ENCODE measurements at places on chromosomes 13 and 19.

GRCh38 chr13:65834897-65835296 lies 1395.2 kb downstream of the PCDH9 start:
- no peak for DNase-seq

GRCh38 chr13:50829896-50830295 lies 13.6 kb downstream of the DLEU7 start:
- DNase-seq = no peak

DNA sequence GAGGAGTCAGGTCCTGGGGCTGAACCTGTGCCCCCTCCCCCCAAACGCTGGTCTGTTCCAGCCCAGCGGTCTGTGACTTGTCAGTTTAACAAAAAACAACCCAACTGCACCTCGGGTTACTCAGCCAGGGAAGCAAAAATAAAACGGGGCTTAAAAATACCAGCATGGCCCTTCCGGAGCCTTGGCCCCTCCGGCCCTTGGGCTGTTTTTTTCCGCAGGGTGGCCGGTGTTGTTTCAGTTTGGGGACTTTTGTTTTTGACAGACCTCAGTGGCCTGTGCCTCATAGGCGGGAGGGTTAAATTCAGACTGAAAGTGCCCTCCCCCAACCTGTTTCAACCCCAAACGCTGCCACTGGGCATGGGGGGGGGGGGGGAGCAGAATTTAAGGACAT lies 4.0 kb downstream of the TCF3 start:
- no peak for DNase-seq

GRCh38 chr19:36265064-36265463 lies 50.2 kb downstream of the ZNF146 start:
- DNase-seq = no peak

DNA sequence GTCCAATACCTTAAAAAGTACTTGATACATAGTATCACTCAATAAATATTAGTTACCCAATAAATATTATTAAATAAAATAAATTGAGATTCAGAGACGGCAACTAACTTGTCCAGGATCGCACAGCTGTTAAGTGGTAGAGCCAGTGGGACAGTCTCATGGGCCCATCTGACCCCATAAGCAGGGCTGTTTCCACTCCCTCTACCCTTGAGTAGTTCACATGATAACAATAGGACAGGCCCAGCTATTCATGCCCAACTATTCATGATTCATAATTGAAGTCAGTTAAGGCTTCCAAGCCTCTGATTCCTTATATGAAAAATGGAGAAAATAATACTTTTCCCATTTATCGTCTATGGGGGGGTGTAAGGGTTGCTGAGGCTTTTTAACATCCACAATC lies 78.2 kb downstream of the C13orf42 start:
- DNase-seq = no peak

DNA sequence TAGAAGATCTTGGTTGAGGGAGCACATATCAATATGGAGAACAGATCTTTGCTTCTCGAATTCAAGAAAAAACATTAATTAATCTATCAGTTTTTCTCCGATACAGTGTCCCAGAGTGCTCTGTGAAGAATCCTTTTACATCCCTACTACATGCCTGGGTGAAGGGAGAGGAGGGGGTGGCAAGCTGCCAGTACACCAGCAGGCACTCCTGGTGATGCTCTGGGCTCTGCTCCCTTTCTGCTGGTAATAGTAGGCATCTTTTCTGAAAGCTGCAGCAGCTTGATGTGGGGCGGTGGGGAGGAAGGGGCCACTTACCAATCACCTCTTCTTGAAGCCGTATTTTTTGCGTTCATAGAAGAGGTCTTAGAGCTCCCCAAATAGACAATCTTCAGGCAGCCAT lies 30.7 kb downstream of the PBX4 start:
- DNase-seq = no peak

DNA sequence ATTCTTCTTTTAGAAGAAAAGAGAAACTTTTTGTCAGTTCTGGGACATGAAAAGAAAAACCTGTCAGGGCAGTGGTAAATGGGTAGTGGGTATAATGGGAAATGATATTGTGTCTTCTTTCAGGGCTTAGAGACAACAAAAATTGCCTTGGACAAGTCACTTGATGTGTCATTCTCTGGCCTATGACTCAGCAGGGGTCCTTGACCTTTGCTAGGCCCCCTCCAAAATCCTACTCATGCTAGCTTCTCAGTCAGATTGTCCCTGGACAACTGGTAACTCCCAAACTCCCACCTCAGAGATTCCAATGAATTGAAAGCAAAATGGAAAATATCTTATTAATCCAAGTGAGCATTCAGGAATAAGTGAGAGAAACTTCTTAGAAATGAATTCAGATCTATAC lies 258.8 kb upstream of the SPRY2 start:
- DNase-seq = no peak

DNA sequence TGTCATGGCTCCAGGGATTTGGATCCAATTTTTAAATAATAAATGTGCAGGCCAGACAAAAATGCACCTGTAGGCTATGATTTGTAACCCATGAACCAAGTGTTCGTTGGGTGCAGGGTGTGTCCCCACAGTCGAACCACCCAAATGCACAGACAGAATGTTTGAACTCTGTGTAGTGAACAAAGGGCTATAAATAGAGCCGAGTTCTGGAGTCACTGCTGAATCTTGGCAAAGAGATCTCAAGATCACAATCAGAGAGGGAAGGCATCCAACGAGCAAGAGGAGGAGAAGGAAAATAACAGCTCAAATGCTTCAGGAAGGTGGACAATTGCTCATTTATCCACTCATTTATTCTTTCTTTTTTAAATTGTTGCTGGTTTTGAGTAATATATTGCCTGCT lies 547.9 kb downstream of the FGF9 start:
- no peak for DNase-seq

- DNase-seq = no peak
Observed at GRCh38 chr19:3893509-3894179, 13.2 kb downstream of the ATCAY start.

- no peak for DNase-seq
Observed at GRCh38 chr19:48817585-48818124, 6.8 kb upstream of the BCAT2 start.

- no peak for DNase-seq
Observed at GRCh38 chr13:112808377-112809140, 118.7 kb downstream of the ATP11A start.

DNA sequence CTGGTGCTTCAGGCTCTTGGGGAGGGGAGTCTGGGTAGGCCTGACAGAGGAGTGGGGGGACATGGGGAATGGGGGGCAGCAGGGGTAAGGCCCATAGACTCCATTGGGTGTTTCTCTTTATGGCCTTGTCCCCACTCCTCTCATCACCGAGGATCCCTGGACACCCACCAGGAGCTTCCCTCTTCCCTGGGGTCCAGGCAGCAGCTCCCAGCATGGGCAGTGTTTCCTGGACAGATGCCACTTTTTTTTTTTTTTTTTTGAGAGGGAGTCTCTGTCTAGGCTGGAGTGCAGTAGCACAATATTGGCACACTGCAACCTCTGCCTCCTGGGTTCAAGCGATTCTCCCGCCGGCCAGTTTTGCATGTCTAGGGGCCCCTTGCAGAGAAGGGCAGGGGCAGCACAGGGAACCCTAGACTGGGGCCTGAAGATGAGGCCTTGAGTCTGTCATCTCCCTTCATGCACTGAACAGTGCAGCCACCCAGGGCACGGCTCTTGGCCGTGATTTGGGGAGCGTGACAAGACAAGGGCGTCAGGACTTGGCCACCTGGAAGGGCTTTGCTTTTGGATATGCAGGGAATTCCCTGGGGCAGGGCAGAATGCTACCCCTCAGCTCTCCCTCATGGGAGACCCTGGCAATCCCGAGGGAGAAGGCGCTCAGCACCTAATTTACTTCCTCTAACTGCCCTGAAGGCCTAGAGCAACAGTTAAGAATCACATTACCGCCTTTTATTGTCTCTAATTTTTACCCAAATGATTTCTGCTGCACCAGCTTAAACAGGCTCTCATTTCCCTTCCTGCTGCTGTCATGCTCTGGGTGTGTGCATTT lies 213.9 kb upstream of the ZNF536 start:
- DNase-seq = no peak

- DNase-seq = no peak
Observed at GRCh38 chr13:92823059-92823458, 403.5 kb upstream of the GPC6 start.

DNA sequence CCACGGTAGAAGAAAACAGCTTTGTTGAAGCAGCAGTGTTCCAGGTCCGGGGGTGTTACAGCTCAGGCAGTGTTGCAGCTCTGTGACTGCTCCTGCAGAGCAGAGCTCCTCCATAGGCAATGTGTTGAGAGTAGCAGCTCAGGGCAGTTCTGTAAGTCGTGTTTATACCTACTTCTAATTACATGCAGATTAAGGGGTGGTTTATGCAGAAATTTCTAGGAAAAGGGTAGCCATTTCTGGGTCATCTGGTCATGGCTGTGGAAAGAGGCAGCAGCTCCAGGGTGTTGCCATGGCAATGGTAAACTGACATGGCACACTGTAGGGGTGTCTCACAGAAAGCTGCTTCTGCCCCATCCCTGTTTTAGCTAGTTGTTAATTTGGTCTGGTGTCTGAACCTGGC lies 316.4 kb downstream of the GPC5 start:
- no peak for DNase-seq

GRCh38 chr13:73715114-73715910 lies 418.9 kb downstream of the KLF12 start:
- DNase-seq = no peak

DNA sequence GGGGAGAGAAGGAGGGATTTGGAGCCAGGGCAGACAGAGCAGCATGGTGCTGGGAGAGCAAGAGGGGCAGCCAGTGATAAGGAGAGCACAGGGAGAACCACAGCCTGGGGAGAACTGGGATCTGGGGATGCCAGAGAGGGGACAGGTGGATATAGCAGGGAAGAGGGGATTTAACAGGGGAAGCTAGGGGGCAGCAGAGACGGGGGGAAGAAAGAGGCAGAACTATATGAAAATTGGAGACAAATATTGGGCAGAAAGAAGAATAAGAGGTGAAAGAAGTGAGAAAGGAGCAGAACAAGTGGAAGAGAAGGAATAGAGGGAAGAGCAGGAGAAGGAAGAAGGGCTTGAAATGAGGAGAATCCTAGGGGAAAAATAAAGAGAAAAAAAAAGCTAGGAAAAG lies 6.5 kb upstream of the ZNF528 start:
- no peak for DNase-seq

DNA sequence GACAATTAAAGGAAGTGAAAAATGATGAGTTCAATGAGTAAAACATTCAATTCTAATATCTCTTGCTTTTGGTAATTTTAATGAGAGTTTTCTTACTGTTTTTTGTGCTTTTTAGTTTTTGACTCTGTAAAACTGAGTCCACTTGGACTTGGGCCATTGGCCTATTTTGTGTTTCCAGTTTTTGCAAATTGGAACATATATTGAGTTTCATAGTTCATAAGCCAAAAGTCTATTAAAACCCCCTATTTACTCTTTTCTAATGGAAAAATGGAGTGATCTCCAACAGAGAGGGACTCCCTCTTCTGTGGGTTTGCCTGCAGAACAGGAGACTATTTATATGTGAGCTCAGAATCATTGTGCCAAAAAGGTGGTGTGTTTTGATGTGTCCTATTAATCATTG lies 219.7 kb upstream of the SPRY2 start:
- no peak for DNase-seq

GRCh38 chr13:74866101-74866500 lies 615.9 kb downstream of the TBC1D4 start:
- DNase-seq = no peak

DNA sequence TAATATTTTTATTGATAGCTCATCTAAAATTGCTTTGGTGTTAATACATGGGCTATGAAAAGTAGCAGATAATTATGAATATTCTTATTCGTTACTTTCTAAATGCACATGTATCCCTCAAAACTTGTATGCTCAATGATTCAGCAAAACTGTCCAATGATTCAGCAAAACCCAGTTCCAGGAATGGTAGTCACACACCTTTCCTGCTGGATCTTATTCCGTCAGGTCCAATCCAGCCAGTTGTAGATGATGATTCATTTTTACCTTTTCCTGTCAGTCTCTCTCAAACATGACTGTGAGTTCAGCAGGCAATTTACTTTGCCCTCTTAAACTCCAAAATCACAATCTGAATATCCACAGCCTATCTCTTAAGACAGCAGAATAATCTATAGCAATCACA lies 1082.6 kb downstream of the EFNB2 start:
- no peak for DNase-seq

GRCh38 chr13:42420304-42420703 lies 148.4 kb downstream of the AKAP11 start:
- no peak for DNase-seq

DNA sequence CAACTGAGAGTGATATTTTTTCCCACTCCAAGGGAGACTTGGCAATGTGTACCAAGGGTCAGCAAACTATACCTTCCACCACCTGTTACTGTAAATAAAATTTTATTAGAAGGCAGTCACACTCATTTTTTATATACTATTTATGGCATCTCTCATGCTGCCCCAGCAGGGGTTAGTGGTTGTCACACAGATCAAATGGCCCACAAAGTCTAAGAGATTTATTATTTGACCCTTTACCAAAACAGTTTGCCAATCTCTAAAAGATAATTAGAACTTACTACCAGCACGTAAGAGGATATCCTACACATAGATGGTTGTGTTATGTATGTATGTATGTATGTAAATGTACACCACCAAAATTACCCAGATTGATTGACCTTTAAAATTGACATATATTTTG lies 185.1 kb downstream of the PRR20E start:
- DNase-seq = no peak

DNA sequence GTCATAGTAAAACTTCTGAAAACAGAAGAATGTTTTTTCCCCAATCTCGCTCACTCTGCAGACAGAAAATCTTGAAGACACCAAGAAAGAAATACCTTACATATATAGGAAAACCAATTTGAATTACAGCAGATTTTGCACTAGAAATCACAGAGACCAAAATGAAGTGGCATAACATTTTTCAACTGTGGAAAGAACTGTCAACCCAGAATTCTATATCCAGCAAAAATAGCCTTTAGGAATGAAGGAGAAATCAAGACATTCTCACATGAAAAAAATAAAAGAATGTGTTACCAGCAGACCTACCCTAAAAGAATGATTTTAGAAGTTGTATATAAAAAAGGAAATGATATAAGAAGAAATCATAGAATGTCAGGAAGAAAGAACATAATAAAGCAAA lies 28.7 kb downstream of the CCDC122 start:
- DNase-seq = no peak

GRCh38 chr19:35352177-35352447 lies 4.4 kb downstream of the FFAR1 start:
- DNase-seq = no peak

GRCh38 chr13:66322193-66322740 lies 907.9 kb downstream of the PCDH9 start:
- DNase-seq = no peak

DNA sequence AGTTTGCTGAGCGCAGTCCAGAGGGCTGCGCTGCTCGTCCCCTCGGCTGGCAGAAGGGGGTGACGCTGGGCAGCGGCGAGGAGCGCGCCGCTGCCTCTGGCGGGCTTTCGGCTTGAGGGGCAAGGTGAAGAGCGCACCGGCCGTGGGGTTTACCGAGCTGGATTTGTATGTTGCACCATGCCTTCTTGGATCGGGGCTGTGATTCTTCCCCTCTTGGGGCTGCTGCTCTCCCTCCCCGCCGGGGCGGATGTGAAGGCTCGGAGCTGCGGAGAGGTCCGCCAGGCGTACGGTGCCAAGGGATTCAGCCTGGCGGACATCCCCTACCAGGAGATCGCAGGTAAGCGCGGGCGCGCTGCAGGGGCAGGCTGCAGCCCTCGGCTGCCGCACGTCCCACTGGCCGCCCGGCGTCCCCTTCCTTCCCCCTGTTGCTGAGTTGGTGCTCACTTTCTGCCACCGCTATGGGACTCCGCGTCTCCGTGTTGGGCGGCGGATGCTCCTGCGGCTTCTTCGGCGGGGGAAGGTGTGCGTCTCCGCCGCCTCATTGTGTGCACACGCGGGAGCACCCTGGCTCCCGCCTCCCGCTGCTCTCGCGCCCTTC lies 772 bp downstream of the GPC6 start:
- DNase-seq = no peak
